ENCODE measurements at places on chromosomes 7 and 10. TPM values are rescaled to one million over a fixed set of nuclear protein-coding genes. Genes with fewer than 3 reads are reported as not detected.

DNA sequence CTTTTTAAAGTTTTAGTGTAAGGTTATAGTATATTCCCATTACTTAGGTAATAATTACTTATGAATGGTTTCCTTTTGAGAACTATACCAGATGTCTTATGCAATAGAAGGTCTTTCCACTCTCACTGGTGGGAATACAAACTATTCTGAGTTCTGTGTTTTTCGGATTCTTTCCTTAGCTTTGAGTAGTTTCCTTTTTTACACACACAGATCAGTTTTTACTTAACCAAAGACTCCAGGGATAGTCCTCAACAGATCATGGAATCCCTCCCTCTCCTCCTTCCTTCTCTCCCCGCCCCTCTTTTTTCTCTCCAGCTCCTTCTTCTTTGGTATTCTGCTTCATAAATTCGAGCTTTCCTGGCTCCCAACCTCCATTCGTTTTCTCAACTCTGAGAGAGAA is 13.3 kb downstream of the COPG2 start:
- DNase-seq = no peak
- H3K4me3 ChIP-seq = no peak overlapping the region
- H3K27me3 ChIP-seq = no peaks in the 10 kb centered on the region
- H3K27ac ChIP-seq = no peak overlapping the region
- peaks cover 15% of the 10 kb centered on the region for H3K36me3 ChIP-seq

- no peaks in the 10 kb centered on the region for H3K36me3 ChIP-seq
- no peaks in the 10 kb centered on the region for H3K4me1 ChIP-seq
- no peak overlapping the region for H3K4me3 ChIP-seq
- H3K27ac ChIP-seq = no peak overlapping the region
- no peak for DNase-seq
Measured at GRCh38 chr10:130459851-130460490, 323.8 kb downstream of the GLRX3 start.

The WDR86 gene
- 0.77 TPM for total RNA-seq

GRCh38 chr10:18659125-18659818 is at the start of gene ARL5B:
TSS of gene ARL5B (plus strand) at chr10:18659431. CDS start at chr10:18659638, 207 bp downstream.
- H3K4me1 ChIP-seq = peaks cover 43% of the 10 kb centered on the region
- peak within 1 kb of the TSS; percentile 99 for H3K27ac ChIP-seq
- H3K27me3 ChIP-seq = no peaks in the 10 kb centered on the region
- peak; percentile 96 for DNase-seq
- peaks cover 15% of the 10 kb centered on the region for H3K36me3 ChIP-seq
- peak within 1 kb of the TSS; percentile 100 for H3K4me3 ChIP-seq

The VDAC2 gene
- total RNA-seq = 98.6 TPM

GRCh38 chr7:138750901-138751464 is 46.8 kb upstream of the TMEM213 start:
- H3K27ac ChIP-seq = peak overlapping the region; percentile 93
- H3K4me3 ChIP-seq = no peak overlapping the region
- peaks cover 67% of the 10 kb centered on the region for H3K4me1 ChIP-seq
- no peaks in the 10 kb centered on the region for H3K36me3 ChIP-seq
- H3K27me3 ChIP-seq = no peaks in the 10 kb centered on the region

DNA sequence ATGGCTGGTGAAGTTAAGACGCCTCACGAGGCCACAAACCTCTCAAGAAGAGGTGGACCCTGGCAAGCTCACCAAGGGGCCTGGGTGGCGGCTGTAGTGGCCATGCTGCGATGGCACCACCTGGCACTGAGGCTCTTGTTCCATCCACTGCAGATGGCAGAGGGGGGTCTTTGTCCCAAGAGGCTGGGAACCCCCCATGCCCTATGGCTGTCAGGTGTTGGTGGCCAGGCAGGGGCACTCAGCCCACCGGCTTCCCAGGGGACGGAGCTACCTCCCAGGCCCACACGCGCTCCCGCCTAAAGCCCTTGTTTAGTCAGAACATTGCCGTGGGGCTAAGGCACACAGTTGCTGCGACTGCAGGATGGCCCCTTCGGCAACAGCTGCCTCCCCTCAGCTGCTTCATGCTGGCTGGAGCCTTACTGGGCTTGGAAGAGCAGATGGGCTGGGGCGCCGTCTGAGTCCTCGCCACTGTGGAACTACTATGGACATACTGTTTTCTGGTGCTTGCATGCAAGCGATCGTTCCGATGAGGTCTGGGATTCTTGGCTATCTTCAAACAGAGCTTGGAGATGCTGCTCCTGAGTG is 46.8 kb downstream of the DPYSL4 start:
- DNase-seq = no peak
- H3K36me3 ChIP-seq = peaks cover 3% of the 10 kb centered on the region
- H3K4me3 ChIP-seq = no peak overlapping the region
- H3K4me1 ChIP-seq = peaks cover 41% of the 10 kb centered on the region
- no peaks in the 10 kb centered on the region for H3K27me3 ChIP-seq
- peak overlapping the region; percentile 92 for H3K27ac ChIP-seq

The AQP1 gene
- total RNA-seq = 0.12 TPM

DNA sequence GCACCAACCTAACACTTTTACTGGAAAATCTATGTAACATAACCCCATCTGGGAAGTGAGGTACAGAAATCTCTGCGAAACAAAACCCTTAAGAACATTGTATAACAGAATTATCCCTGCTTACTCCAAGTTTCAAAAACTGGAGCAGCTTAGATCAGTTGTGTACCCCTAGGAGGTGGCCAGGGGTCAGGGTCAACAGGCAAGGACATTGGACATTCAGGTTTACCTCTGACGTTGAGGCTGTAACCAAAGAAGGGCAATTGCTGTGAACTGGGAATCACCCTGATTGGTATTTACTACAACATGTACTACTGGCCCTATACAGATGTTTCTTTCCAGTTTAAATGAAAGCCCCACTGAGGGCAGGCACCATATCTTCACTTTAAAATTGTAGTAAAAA is 13.1 kb downstream of the SFXN3 start:
- H3K36me3 ChIP-seq = peaks cover 1% of the 10 kb centered on the region
- H3K4me1 ChIP-seq = peaks cover 37% of the 10 kb centered on the region
- H3K27me3 ChIP-seq = peaks cover 51% of the 10 kb centered on the region
- no peak overlapping the region for H3K27ac ChIP-seq
- no peak for DNase-seq

DNA sequence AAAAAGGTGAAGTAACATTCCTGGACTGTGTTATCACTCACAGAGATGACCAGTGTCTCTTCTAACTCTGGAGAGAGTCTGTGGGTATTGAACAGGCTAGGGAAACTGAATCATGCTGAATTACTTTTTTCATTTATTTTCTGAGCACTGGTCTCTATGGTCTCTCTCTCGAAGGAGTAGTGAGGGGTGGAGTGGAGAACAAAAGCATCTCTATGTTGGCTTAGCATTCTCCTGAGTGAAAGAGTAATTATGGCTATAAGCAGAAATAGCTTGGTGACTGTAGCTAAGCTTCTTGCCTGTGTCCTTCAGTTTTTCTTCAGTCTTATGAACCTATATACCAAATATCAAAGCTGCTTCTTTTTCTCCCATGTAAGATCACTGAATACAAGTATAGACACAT is 64.6 kb upstream of the PTN start:
- DNase-seq = no peak
- no peak overlapping the region for H3K4me3 ChIP-seq

- no peak overlapping the region for H3K27ac ChIP-seq
- no peak overlapping the region for H3K4me3 ChIP-seq
- peaks cover 16% of the 10 kb centered on the region for H3K27me3 ChIP-seq
- H3K36me3 ChIP-seq = peaks cover 2% of the 10 kb centered on the region
- DNase-seq = no peak
Measured at GRCh38 chr7:39617005-39617404, 6.4 kb upstream of the RALA start.

DNA sequence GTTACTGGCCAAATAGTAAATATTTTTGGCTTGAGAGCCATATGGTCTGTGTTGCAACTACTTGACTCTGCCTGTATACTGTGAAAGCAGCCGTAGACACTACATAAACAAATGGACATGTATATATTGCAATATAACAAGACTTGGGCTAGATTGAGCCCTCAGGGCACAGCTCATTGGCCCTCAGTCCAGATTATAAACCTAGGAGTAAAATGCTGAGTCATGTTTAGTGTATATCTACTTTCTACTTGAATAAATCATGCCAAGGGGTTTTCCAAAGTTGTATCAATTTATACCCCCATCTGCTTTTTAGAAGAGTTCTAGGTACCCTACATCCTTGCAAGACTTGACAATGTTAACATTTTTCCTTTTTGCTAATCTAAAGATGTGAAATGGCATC is 27.4 kb upstream of the POU6F2 start:
- no peak for DNase-seq
- no peak overlapping the region for H3K27ac ChIP-seq
- no peaks in the 10 kb centered on the region for H3K4me1 ChIP-seq

The EBF3 gene
- not detected for total RNA-seq

The SVOPL gene
- 2.3 TPM for total RNA-seq

DNA sequence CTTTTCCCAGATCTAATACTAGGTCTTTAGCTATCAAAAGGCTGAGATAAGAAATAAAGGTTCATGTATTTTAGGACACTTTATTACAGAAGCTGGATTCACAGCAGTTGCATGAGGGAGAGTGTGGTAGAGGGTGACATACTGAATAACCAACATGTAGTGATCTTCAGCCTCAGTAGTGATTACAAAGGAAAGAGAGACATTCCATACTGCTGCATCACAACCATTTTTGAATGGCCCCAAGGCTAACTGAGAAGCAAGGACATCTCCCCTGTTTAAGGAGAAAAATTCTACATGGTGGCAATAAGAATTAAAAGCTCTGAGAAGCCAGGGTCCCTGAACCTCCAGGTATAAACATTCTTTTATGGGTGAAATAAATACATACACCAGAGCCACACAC is 35.3 kb downstream of the COG5 start:
- H3K4me1 ChIP-seq = peaks cover 2% of the 10 kb centered on the region
- no peak overlapping the region for H3K27ac ChIP-seq
- DNase-seq = no peak
- no peak overlapping the region for H3K4me3 ChIP-seq
- peaks cover 27% of the 10 kb centered on the region for H3K36me3 ChIP-seq
- H3K27me3 ChIP-seq = no peaks in the 10 kb centered on the region

The GIMAP8 gene
- total RNA-seq = 36.3 TPM

The RUFY2 gene
- 13.0 TPM for total RNA-seq

DNA sequence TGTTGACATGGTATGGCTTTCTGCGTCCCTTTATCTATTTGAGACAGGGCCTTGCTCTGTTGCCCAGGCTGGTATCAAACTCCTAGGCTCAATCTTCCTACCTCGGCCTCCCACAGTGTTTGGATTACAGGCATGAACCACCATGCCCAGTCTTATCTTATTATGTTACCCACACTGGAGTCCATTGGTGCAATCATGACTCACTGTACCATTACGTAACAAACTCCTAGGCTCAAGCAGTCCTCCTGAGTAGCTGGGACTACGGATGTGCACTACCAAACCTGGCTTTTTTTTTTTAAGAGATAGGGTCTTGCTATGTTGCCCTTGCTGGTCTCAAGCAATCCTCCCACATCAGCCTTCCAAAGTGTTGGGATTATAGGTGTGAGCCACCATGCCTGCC is 66.7 kb downstream of the CCDC3 start:
- H3K27ac ChIP-seq = no peak overlapping the region
- no peak overlapping the region for H3K4me3 ChIP-seq
- peaks cover 15% of the 10 kb centered on the region for H3K27me3 ChIP-seq
- H3K36me3 ChIP-seq = no peaks in the 10 kb centered on the region
- no peaks in the 10 kb centered on the region for H3K4me1 ChIP-seq

DNA sequence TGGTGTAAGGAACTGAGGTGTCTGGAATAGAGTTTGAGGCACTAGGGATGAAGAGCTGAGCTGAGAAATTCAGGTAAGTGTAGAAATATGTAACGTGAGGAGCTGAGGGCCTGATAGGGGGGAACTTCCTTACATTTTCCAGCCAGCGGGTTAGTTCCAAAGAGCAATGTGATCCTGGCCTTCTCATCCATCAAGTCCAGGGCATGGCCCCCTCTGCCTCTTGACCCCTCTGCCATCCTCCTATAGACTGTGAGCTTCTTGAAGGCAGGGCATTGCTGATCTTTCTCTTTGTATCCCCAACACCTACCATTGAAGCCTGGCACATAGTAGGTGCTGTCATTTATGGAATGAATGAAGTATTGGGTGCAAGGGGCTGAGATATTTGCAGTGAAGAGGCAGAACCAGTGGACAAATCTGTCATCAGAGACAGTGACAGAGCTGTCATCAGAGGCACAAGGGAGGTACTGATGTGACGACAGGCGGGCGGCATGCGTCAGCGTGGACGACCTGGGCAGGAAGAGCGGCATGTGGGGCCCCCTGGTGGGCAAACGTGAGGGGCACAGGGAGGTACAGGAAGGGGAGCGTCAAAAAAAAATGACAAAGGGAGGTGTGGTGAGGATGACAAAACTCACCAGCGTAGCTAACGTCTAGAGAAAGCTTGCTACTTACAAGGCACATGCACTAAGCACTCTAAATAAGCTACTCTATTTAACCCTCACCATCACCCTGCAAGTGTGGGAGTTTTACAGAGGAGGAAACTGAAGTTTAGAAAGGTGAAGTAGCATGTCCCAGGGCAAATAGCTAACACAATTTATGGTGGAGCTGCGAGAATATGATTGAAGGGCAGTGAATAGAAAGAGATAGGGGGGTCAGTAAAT is 5.2 kb upstream of the CAMK2G start:
- peaks cover 3% of the 10 kb centered on the region for H3K36me3 ChIP-seq
- peaks cover 42% of the 10 kb centered on the region for H3K4me1 ChIP-seq
- H3K27ac ChIP-seq = peak overlapping the region; percentile 76
- H3K27me3 ChIP-seq = no peaks in the 10 kb centered on the region
- no peak overlapping the region for H3K4me3 ChIP-seq
- peak; percentile 95 for DNase-seq

The CPN1 gene
- total RNA-seq = not detected

The DCLRE1C gene
- 66.2 TPM for total RNA-seq

DNA sequence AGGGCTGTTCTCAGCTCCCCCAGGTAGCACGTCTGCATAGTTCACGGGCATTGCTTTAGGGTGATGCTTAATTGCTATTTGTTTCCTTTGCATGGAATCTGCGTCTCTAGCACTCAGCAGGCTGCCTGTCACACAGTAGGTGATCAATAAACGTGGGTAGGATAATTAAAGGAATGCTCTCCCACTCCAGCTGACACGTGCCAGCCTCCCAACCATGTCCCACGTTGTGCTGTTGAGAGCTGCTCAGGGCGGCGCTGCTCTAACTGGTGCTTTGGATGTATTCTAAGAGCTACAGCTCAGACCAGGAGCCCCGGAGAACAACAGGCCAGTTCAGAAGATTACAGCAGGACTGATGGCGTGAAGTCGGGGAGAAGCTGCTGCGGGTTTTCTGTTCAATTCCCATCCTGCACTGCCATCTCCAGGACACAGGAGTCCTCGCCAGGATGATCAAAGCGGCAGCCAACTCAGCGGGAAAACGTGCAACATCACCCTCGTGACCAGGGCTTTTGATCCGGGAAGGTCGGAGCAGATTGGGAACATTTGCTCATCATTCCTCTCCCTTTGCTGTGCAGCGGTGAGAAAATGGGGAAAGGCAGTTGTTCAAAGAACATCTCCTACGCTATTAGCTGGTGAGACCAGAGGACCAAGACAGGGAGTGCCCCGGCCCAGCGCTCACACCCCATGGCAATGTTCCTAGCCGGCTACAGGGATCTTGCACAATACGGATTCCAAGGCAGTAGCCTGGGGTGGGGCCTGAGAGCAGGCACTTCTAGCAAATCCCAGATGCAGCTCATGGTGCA is 50.5 kb upstream of the FOXK1 start:
- no peak overlapping the region for H3K4me3 ChIP-seq
- H3K27me3 ChIP-seq = no peaks in the 10 kb centered on the region
- H3K36me3 ChIP-seq = no peaks in the 10 kb centered on the region
- H3K27ac ChIP-seq = no peak overlapping the region

All from activated CD4-positive, alpha-beta T cell treated with anti-CD3 and anti-CD28 coated beads, Interleukin-2, amount 10 ng/mL, durations not matched to agents 7 days and 5 days (primary cell).